A549 treated with GW870086 at 1 μM for 4 hours (cell line): ENCODE measurements at places on chromosomes 2 and 18. TPM values are rescaled to one million over a fixed set of nuclear protein-coding genes. Genes with fewer than 3 reads are reported as not detected.

ASB18 gene
- 0.03 TPM in 1 of 5 replicates, not detected in the others for total RNA-seq

MBOAT2 gene
- 32.4 to 45.3 TPM (median 42.2 TPM) in 5 replicates for total RNA-seq

LIMS3 gene
- not detected in 5 replicates for total RNA-seq

MRO gene
- 0.08 to 0.47 TPM (median 0.26 TPM) in 4 of 5 replicates, not detected in the other for total RNA-seq

SERPINB13 gene
- not detected in 5 replicates for total RNA-seq

TOGARAM2 gene
- 0.09 to 0.28 TPM (median 0.19 TPM) in 5 replicates for total RNA-seq

IFIH1 gene
- 0.80 to 1.6 TPM (median 1.3 TPM) in 5 replicates for total RNA-seq

RGPD3 gene
- total RNA-seq, result 0.07 to 0.14 TPM (median 0.13 TPM) in 5 replicates

C2orf72 gene
- 5.2 to 8.3 TPM (median 7.4 TPM) in 5 replicates for total RNA-seq
